KBM-7 (cell line): ENCODE measurements at places on chromosomes 4 and X.
A peak's percentile ranks its signal among the peaks of the same experiment; 100 is the strongest.

- DNase-seq, result no peak
Observed at GRCh38 chr4:168604496-168605373, 107.9 kb downstream of the PALLD start.

DNA sequence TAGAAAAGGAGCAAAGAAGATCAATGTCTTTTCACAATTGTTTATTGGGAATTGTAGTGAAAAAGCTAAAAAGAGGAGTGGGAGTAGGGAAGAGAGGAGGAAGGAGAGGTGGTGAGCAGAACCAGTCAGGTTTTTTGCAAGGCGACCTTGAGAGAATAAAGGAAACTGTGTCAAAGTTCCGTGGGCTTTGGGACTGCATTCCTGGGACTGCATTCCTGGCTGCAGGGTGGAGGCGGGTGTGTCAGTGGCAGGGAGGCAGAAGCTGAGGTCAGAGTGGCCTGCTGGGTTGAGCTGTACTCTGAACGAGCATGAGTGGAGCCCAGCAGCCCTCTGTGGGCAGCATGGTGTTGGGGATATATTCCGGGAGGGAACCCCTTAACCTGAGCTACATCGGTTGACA, 66.8 kb upstream of the UCP1 start:
- no peak for DNase-seq

DNA sequence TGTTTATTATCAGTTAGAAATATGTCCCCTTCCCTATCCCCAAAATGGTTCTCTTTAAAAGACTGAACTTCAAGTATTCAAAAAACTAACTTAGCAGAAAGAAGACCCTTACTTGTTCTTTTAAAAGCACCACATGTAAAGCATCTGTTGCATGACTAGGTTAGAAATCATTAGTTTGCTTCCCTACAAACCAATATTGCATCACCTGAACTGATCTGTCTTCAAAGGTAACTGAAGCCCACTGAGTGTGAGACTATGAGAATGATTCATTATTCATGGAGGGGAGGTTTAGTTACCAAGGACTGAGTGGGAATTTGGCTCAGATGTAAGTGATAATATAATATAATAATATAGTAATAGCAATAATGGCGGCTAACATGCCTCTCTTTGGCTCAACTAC, 231.7 kb downstream of the SPRY1 start:
- DNase-seq, result no peak

DNA sequence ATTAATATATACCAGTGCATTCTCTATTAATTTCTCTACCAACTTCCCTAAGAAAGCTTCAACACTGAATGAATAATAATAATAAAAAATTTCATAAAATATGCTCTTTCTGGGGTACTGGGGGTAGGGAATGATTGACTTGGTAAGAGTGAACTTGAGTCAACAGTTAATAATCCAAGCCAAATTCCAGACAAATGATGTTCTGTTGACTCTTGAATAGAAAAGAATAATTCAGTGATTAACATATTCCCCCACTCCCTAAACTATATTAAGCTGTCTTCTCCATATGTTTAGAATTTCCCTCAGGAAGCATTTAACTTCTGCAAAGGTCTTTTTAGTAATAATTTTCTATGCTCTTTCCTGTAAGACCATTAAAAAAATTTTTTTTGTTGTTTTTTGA, 12.3 kb downstream of the PGRMC2 start:
- no peak for DNase-seq

DNA sequence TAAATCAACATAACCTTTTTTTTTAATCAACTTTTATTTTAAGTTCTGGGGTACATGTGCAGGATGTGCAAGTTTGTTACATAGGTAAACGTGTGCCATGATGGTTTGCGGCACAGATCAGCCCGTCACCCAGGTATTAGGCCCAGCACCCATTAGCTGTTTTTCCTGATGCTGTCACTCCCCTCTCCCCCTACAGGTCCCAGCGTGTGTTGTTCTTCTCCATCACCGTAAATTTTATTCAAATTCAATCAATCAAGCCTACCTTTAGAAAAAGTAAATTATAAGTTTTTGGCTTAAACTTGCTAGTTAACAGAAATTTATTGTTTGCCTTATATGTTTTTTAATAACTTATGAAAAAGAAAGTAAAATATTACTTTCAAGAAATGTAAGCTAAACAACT, 25.9 kb downstream of the TIGD2 start:
- no peak for DNase-seq

GRCh38 chr4:52358366-52358765, 300.7 kb downstream of the USP46 start:
- DNase-seq, result no peak

DNA sequence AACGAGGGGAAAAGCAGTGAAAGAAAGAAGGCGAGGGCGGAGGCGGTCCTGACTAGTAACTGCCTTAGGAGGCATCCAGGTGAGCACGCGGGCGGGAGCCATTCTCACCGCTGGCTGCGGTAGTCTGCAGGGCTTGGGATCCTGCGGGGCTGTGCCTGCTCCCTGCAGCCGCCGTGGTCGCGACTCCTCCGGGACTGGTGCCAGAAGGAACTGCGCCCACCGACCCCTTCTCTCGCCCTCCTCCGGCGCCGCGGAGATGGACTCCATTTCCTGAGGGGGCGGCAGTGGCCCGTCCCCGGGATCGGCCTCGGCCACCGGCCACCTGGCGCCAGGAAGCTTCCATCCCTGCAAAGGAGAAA, 543 bp downstream of the NFXL1 start:
- DNase-seq, result no peak

GRCh38 chrX:20438871-20439526, 172.3 kb upstream of the RPS6KA3 start:
- DNase-seq, result no peak

- DNase-seq, result peak; percentile 65
Observed at GRCh38 chr4:14924076-14924811, 78.0 kb upstream of the CPEB2 start.

GRCh38 chr4:13816472-13816871, 188.9 kb upstream of the BOD1L1 start:
- no peak for DNase-seq

DNA sequence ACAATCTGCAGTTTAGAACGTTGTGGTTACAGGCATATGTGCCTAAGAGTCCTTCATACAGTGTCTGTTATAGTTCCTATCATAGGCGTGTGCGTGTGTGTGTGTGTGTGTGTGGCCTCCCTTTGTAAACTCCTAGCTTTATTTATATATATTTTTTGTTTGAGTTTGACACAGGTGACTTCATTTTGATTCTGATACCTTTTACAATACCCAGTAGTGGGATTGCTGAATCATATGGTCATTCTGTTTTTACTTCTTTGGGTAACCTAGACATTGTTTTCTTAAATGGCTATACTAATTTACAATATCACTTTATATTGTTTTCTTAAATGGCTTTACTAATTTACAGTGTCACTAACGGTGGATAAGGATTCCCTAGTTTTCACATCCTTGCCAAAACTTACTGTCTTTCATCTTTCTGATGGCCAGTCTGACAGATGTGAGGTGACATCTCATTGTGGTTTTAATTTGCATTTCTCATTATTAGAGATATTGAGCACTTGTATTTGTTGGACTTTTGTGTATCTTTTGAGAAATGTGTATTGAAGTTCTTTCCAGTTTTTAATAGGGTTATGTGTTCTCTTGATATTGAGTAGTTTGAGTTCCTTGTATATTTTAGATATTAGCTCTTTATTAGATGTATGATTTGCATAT, 211.1 kb upstream of the NUDT6 start:
- no peak for DNase-seq

GRCh38 chr4:13938299-13938698, 310.8 kb upstream of the BOD1L1 start:
- DNase-seq, result no peak

DNA sequence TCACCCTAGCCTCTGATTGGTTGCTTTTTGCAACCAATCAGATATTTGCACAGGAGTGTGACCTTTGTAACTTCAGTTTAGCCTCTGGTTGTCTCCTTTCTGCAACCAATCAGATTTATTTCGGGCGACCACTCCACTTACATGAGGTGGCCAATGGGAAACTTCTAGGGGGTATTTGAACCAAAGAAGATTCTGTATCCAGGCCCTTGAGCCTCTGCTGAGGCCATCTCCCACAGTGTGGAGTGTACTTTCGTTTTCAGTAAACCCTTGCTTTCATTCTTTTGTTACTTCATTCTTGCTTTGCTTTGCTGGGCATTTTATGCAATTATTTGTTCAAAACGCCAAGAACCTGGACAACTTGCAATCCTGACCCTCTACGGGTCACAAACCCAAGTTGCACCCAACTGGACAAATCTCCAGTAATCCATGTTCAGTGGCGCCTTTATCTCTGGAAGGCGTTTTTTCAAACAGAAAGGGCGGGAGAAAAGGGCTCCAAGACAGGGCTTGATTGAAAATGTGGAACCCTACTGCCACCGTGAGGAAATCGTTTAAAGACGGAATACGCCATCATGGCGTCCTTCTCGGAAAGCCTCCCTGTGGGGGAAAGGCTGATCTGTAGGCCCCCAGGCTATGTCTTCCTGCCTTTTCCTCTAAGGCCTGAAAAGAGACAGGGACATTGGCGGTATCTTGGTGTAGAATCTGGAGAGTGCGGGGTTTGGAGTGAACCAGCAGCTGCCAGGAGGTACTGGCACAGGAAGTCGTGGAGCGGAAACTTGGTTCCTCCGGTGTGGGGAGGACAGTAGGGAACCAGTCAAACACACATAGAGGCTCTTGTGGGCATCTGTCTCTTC, 184.6 kb downstream of the OR13H1 start:
- DNase-seq, result no peak

GRCh38 chr4:70903291-70903603, 1.1 kb downstream of the MOB1B start:
- DNase-seq, result no peak

DNA sequence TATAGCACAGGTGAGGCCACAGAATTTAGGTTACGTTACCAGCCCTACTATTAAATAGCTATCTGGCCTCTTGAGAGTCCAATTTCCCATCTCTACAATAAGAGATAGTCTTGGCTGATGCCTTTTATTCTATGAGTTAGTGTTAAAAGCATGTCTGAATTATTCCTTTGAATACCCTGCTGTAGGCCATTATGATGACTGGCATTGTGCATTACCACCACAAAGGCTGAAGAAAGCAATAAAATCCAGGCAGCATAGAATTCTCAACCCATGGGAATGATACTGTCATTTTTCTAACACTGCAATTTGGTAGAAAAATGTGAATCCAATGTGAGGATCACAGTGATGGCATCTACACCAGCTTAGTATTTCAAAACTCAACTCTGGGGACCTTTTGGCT, 51.4 kb downstream of the OTC start:
- no peak for DNase-seq

GRCh38 chr4:110793381-110793801, 170.5 kb upstream of the PITX2 start:
- DNase-seq, result no peak

- DNase-seq, result peak; percentile 3
Observed at GRCh38 chrX:16212436-16212835, 45.2 kb downstream of the MAGEB17 start.

- no peak for DNase-seq
Observed at GRCh38 chr4:21801661-21802385, 146.7 kb downstream of the KCNIP4 start.

GRCh38 chr4:813900-814299, 12.0 kb downstream of the CPLX1 start:
- no peak for DNase-seq

- DNase-seq, result no peak
Observed at GRCh38 chrX:11756354-11757318, 1.4 kb upstream of the MSL3 start.

DNA sequence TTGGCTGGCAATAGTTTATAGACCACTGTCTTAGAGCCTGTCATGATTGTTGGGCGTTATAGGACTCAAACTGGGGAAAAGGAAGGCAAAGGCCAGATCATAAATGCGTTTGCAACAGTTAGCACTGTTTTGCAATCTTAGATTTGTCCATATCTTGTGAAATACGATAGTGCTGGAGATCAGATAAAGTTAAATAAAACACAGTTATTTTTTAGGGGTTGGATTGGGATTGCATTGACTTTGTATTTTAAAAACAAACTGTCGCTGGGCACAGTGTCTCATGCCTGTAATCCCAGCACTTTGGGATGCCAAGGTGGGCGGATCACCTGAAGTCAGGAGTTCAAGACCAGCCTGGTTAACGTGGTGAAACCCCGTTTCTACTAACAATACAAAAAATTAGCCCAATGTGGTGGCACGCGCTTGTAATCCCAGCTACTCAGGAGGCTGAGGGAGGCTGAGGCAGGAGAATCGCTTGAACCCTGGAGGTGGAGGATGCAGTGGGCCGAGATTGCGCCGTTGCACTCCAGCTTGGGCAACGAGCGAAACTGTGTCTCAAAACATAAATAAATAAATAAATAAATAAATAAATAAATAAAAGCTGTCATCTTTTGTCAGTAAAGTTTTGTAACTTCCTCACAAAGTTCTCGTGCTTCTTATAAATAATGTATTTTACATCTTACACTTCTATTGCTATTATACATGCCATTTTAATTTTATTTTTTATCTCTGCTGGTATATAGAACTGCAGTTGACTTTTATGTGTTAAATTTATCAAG, 117.2 kb downstream of the KDM6A start:
- no peak for DNase-seq

DNA sequence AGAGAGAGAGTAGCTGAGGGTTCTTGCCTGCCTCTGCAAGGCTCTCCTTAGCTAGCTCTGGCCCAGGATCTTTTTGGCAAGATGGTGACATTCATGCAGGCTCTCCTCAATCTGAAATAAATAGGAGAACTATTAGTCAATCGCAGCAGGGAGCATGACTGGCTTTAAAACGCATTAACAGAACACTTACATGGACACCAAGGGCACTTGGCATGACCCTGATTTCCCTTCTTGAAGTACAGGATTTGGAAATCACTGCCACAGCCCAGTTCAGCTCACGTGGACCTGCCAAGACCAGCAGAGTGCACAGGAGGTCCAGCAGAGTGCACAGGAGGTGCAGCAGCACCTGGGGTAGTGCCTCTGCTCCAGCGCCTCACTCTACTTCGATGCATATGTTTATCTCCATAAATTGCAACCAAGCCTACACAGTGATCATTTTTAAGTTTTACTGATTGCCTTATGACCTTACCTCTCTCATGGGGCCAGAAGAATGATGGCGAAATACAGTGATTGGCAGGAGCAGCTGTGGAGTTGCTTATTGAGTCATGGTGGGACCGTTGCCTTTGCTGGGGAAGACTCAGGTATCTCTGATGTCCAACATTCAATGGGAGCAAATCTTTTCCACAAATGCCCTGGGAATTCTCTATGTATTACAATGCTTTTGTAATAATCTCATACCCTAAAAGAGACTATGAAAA, 122.4 kb downstream of the SYNPO2 start:
- DNase-seq, result no peak

DNA sequence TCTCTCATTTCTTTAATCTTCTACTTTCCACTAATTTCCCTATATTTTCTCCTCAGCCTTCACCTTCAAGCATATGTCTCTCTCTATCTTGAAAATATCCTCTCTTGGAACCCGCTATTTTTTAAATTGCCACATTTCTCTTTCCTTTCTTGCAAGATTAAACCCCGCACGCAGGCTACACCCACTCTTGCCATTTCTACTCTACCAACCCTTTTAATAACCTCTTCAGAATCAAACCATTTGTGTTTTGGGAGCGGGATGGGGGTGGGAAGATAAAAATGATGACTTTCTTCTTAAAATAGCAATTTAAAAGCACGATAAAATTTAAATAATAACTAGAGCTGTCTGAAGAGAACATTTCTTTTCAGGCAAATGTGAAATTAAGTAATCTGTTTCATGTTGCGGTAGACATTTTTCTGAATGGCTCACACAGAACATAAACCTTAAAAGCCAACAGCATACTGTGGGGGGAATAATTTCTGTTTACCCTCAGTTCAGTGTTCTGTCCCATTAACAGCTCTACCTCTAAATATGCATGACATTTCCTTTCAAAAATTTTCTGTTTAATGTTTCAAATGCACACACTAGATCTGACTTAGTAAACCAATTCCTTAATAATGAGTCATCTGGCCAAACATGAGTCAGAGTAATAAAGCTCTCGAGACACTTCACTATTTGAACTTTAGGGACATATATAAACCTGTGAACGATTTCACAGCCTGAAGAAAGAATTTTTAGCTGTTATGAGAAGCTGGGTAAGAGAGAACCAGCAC, 20.5 kb downstream of the ARSJ start:
- DNase-seq, result no peak
